ENCODE measurements at places on chromosomes 1 and 21.

DNA sequence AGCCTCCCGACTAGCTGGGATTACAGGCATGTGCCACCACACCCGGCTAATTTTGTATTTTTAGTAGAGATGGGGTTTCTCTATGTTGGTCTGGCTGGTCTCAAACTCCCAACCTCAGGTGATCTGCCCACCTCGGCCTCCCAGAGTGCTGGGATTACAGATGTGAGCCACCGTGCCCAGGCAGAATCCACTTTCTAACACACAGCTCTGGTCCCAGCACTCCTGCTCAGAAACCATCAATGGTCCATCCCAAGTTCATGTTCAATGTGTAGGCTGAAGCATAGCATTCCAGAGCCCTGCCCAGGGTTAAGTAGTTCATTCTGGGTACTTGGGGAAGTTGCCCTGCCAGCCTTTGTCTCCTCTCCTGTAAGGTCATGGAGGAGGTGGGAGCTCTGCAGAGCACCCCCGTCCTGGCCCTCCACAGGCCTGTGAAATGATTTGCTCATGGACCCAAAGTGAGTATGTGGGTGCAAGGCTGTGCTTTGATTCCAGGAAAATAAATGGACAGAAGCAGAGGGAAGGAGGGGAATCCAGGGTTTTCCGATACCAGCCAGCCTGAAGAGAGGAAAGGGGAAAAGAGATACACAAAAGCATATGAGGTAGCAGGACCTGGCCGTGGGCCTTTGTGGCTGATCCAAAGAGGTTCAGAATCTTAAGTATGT, 55.2 kb downstream of the NENF start:
- no peak for DNase-seq

GRCh38 chr1:44263568-44264450, 50.5 kb downstream of the DMAP1 start:
- DNase-seq, result no peak

- DNase-seq, result no peak
These were observed 57.5 kb upstream of the IFFO2 start for GRCh38 chr1:19013826-19014548.

DNA sequence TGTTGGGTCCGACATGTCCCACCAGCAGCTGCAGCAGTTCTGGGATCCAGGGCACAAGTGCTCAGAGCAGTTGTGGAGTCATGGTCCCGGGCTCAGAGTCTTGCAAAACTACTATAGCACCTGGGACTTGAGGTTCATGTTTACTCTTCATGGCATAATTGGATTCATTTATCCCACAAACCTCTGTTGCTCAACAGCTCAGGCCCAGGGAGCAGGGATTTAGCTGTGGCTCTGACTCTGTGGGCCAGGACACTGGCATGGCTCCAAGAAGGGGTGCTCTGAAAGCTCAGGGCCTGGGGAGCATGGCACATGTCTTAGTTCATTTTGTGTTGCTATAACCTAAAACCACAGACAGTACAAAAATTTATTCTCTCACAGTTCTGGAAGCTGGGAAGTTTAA, 626.7 kb upstream of the ADGRL2 start:
- DNase-seq, result no peak

- DNase-seq, result no peak
These were observed 127.5 kb upstream of the RGS1 start for GRCh38 chr1:192448026-192448578.

- no peak for DNase-seq
These were observed 24.6 kb upstream of the SLC35F3 start for GRCh38 chr1:233879841-233880240.

DNA sequence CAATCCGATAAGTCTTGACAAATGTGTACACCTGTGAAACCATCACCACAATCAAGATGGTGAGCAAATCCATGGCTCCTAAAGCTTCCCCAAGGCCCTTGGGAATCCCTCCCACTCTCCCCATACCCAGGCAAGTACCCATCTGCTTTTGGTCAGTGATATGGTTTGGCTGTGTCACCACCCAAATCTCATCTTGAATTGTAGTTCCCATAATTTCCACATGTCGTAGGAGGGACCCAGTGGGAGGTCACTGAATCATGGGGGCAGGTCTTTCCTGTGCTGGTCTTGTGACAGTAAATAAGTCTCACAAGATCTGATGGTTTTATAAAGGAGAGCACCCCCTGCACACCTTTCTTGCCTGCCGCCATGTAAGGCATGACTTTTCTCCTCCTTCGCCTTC, 14.6 kb upstream of the GUCA2B start:
- no peak for DNase-seq

GRCh38 chr1:186671136-186671825, 8.9 kb downstream of the PTGS2 start:
- no peak for DNase-seq

DNA sequence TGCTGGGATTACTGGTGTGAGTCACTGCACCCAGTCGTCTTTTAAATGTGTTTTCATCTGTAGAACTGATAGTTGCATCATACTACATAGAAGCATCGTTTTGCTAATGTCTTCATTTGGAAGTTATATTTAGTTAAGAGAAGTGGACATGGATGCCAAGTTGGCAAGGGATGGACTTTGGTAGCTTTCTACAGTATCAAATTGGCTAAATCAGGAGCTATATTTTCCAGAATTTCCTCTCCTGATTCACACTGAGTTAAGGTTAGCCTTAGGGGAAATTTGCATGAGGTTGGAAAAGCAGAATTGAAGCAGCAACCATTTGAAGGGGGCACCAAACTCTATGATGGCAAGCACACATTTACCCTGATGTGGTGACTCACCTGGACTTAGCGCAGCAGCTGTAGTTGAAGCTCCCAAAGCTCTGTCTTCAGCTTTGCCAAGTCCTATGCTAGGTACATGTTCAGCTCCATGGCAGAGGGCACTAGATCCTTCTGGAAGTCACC, 43.9 kb downstream of the DUSP10 start:
- DNase-seq, result no peak

DNA sequence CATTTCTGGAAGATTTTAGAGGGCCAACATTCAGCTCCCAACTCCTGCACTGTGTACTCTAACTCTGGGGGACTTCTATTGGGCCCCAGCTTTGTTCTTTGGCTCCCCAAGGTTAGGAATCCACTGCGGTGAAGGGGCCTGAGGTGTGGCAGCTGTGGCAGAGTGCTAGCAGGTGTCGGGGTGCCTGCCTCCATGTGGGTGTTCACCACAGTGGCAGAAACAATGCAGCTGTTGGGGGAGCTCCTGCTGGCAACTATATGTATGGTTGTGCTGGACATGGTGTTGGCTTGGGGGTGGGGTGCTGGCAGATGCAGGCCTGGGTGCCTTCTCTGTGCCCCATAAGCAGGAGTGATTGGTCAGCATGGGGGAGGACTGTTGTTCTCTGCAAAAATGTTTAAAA, 95.5 kb downstream of the ST6GALNAC3 start:
- DNase-seq, result no peak

GRCh38 chr1:188514917-188515316, 1686.2 kb downstream of the PLA2G4A start:
- no peak for DNase-seq

GRCh38 chr1:167689567-167689920, 32.2 kb upstream of the MPZL1 start:
- no peak for DNase-seq

GRCh38 chr1:228528612-228529011, 41.4 kb downstream of the RNF187 start:
- no peak for DNase-seq

DNA sequence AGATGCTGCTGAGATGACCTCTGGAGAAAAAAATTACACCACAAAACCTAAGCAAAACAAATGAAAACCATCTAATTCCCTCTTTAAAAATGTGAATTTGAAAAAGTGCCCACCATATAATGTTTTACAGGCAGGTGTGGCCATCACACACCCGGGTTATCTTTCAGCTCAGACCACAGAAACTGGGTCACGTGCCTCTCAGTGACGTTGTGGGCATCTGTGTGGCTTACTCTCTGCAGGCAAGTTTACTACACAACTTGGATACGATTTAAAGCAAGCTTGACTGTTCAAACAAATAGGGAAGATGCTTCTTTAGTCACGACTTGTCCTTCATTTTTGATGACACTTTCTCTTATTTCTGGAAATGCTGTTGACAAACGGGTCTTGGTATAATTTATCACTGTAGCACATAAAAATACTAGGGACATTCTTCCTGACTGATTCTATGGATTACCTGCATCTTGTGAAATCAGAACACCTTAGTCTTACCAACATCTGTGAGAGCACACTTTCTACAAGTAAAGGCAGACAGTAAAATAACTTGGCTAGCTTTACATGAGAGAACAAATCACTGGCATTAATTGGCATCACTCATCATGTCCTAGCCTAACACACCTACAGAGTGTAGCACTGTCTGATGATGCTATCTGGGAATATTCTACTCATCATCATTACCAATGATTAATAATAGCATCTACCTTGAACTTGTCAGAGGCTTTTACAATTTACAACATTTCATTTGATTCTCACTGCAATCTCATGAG, 89.3 kb upstream of the EDEM3 start:
- DNase-seq, result no peak

DNA sequence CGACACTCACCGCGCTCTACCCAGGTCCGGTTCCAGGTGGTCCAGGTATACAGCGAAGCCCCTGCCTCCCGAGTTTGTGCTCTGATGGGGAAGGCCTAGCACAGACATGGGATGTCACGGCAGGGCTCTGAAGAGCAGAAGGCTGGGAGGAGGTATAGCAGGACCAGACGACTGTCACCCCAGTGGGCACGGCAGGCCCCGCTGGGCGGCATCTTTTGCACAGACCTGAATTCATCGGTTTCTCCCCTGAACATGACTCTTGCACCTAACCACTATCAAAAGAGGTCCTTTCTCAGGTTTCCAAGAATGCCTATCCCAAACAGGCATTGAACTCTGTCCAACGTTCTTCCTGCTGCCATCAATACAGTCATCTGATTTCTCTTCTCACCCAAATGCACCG, 30.6 kb downstream of the ARHGEF16 start:
- DNase-seq, result no peak

DNA sequence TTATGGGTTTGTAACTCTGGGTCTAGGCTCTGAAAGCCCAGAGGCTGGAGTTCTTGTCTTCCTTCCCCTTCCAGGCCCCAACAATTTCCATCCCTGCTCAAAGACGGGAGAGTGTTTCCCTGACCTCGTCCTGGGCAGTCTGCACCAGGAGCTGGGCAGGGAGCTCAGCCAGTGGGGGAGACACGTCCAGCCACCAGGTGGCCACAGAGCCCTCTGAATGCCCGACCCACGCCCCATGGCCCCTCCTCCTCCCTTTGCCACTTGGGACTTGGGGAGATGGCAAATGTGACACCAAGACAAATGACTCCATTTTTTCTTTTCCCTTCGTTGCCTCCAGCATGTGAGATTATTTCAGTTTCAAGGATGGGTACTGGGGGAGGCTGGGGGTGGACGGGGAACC, 159.9 kb upstream of the AJAP1 start:
- no peak for DNase-seq

GRCh38 chr1:29985606-29985945, 737.8 kb downstream of the MATN1 start:
- no peak for DNase-seq

GRCh38 chr1:30928171-30928570, 19.6 kb upstream of the SDC3 start:
- no peak for DNase-seq

- DNase-seq, result no peak
These were observed 42.9 kb downstream of the ATP1A1 start for GRCh38 chr1:116415699-116416533.

- DNase-seq, result no peak
These were observed 3.1 kb downstream of the NFASC start for GRCh38 chr1:204873714-204874113.

DNA sequence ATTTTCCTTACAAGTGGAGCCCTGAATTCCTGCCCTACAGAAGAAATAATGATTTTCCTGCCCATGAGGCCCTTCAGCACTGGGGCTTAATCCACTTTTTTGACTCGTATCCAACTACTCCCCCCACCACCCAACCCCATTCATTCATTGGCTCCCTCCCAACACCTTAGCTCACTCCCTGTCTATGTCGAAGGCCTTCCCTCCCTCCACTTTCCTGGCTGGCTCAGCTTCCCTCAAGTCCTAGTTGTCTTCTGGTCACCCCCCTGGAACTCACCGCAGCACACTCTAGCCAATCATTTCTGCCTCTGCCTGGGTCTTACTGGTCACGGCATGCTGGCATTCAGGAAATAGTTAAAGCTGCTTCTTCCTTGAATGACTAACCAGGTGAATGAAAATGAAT, 118.9 kb downstream of the PGBD5 start:
- no peak for DNase-seq

Measured in stimulated activated CD4-positive, alpha-beta T cell treated with anti-CD3 and anti-CD28 coated beads, TNF-alpha, amount 100 ng/mL, for 48 hours (primary cell).